Fibroblast of skin of back (primary cell): ENCODE measurements at places on chromosomes 1 and 21.

DNA sequence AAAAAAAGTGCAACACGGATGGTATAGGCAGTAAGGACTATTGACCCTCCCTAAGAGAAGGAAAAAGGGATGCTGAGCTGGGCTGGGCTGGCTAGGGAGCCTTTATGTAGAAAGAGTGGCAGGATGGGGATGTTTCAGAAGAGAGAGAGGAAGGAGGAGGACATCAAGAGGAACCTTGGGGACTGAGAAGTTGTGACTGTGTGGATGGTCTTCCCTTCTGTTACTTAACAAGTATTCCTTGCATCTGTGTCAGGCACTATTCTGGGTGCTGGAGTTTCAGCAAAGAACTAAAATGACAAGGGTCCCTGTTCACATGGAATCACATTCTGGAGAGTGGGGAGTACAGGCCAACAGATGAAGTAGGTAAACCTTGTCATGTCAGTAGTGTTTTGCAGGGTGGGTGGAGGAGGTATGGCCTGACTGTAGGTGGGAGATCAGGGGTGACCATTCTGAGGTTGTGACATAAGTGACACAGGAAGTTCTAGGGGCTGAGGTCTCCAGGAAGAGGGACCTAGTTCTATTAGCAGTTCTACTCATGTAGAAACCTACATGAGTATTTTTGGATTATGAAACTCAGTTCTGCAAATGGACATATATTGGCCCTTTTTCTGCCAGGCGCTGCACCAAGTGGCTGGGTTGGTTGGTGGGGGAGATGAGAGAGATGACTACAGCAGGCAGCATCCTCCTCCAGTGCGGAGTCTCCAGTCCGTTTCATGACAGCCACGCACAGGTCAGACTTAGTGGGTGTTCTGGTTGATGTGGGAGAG is 53.8 kb downstream of the PRDM2 start:
- DNase-seq: no peak

GRCh38 chr1:190477762-190478148 is at the start of gene BRINP3:
BRINP3 (minus strand) TSS chr1:190477864.
- no peak for DNase-seq

DNA sequence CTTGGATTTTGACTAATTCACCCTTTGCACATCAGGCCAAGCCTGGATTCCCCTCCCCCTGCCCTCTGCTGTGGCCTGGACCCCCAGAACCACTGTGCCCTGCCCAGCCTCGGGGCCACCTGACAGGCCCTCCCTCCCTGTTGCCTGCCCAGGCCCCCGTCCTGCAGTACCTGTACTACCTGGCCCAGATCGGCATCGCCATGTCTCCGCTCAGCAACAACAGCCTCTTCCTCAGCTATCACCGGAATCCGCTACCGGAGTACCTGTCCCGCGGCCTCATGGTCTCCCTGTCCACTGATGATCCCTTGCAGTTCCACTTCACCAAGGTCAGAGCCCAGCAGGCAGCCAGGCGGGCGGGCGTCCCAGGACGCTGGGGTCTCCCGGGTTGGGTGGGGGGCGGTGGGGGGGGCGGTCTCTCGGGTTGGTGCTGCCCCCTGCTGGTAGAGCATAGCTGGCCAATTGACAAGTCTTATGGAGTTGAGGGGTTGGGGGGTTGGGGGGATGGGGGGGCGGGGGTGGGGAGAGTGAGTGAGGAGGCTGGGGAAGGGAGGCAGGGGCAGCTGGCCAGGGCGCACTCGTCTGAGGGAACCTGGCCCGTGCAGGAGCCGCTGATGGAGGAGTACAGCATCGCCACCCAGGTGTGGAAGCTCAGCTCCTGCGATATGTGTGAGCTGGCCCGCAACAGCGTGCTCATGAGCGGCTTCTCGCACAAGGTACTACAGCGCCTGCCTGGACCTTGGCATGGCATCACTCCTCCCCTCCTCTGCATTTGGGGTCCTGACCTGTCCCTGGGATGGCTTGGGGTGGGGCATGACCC is 10.7 kb downstream of the AMPD2 start:
- DNase-seq: no peak

GRCh38 chr1:40893946-40894345 is 31.8 kb upstream of the CITED4 start:
- DNase-seq: no peak

DNA sequence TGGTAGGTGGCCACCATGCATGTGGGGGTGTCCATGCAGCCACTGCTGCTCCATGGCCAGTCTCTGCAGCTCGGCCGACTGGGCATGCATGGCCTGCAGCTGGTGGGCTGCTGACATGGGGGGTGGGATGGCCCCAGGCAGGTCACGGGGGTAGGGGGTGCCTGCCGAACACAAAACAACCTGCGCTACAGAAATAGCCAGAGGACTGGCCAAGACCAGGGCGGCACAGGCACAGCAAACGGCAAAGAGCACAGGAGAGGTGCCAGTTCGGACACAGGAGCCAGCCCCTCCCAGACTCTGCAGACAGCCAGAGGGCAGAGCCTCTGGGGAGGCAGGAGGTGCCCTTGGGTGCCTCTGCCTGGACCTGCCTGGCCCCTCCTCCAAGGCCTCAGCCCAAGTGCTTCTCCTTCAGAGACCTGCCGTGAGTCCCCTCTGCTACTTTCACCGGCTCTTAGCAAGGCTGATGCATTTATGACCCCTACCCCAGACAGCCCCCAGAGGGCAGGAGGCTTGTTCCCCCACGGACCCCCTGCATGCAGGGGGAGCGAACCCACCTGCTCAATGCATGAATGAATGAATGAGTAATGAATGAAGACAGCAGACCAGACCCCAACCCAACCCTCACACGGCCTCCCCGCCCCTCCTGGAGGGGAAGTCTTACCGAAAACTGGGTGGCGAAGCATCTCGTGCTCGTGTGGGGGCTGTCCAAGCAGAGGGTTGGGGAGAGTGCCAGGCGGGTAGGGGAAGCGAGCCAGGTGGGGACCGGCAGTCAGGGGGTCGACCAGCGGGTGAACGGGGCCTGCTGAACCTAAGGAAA is 37.7 kb downstream of the SLC45A1 start:
- DNase-seq: no peak

DNA sequence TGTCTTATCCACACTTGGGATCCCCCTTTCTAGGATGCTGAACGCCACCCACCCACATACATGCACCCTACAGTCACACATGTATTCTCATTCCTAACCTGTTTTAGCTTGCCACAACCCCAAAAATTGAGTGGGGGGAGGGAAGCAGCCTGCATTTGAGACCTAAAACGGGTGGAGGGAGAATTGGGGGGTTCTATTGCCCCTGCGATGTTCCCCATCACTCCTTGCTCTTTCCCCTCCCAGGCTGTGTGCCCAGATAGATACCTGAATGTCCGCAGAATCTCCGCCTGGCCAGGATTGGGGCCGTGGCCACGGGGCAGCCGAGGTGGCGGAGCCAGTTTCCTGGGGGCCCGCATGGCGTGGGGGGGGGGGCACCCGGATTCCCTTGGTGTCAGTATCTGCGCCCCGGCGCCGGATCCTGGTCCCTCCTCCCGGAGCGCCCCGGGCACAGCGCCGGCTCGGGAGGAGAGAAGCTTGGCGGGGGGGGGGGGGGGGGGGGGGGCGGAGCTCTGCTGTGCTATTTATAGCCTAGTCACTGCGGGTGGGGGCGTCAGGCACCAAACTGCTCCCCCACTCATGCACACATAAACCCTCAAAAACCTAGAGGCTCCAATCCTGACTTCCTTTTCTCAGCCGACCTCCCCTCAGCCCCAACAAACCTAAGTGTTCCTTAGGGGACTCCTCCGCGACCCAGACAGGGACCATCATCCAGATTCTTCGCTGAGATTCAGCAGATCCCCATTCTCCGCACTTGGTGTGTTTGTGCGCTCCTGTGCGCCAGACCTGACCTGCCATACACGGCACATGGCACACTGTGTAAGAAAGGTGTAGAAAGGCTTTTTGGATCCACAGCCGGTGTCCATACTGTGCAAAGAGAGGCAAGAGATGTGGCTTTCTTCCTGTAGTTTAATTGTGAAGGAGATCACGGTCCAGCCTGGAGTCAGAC is 1.9 kb downstream of the ANKRD34A start:
- peak; percentile 46 for DNase-seq

- DNase-seq: no peak
These were observed 38.1 kb downstream of the VANGL2 start for GRCh38 chr1:160438317-160438918.

DNA sequence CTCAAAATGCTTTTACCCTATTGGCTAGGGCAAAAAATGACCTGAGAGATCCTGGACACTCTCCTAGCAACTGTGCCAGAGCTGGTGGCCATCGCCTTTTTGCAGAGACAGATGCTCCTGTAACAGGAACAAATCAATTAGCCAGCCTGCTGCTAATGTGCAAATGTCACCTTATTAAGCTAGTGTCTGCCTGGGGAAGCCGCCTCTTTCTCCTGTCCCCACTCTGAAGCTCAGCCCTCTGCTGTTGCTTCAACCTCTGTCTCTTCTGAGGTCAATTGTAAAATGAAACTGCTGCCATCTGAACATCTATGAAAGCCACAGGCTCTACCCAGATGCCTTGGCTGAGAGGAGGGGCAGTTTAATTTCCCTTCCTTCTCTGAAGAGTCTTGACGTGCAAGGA is 85.5 kb upstream of the CACNA1E start:
- DNase-seq: no peak

- DNase-seq: peak; percentile 49
These were observed 65.5 kb upstream of the CR1L start for GRCh38 chr1:207579436-207579799.
